Spleen (tissue), 13 donors: ENCODE measurements at places on chromosomes 2 and 18. TPM values are rescaled to one million over a fixed set of nuclear protein-coding genes. Genes with fewer than 3 reads are reported as not detected.

Gene MYO3B
- polyA plus RNA-seq, result 0.74 TPM

Gene CAVIN2
- polyA plus RNA-seq, result 78.9 TPM

Gene C2orf80
- not detected for polyA plus RNA-seq

Gene VWC2L
- polyA plus RNA-seq, result not detected

Gene MC5R
- not detected for polyA plus RNA-seq

Gene CCDC148
- 0.07 TPM for polyA plus RNA-seq

Gene CD207
- polyA plus RNA-seq, result 0.05 TPM

Gene EMILIN2
- 7.5 TPM for polyA plus RNA-seq

Gene TFCP2L1
- 1.8 TPM for polyA plus RNA-seq

Gene MAP2
- 0.38 TPM for polyA plus RNA-seq

Gene CCBE1
- 0.10 TPM for polyA plus RNA-seq

Gene LYG1
- polyA plus RNA-seq, result 5.3 TPM

Gene HOXD13
- not detected for polyA plus RNA-seq

Gene ALPI
- polyA plus RNA-seq, result not detected

Gene IL18R1
- 3.6 TPM for polyA plus RNA-seq

Gene PLEKHH2
- 0.91 TPM for polyA plus RNA-seq

Gene SCN2A
- polyA plus RNA-seq, result 0.15 TPM

Gene EPB41L3
- 8.0 TPM for polyA plus RNA-seq

Gene CAPN10
- 83.1 TPM for polyA plus RNA-seq

Gene KIAA2012
- not detected for polyA plus RNA-seq

Gene SCN7A
- polyA plus RNA-seq, result 0.15 TPM

Gene FSHR
- polyA plus RNA-seq, result not detected

Gene PROKR1
- not detected for polyA plus RNA-seq

Gene CCDC138
- 2.0 TPM for polyA plus RNA-seq

Gene TNS1
- polyA plus RNA-seq, result 8.6 TPM

Gene NEUROD1
- polyA plus RNA-seq, result not detected

Gene ANKRD62
- polyA plus RNA-seq, result not detected

Gene TTR
- 0.14 TPM for polyA plus RNA-seq

Gene FECH
- 4.7 TPM for polyA plus RNA-seq

Gene CROCC2
- polyA plus RNA-seq, result 0.74 TPM

Gene DLGAP1
- 0.11 TPM for polyA plus RNA-seq

Gene ERICH2
- 0.14 TPM for polyA plus RNA-seq

Gene KCNK3
- polyA plus RNA-seq, result 0.83 TPM

Gene KCNS3
- polyA plus RNA-seq, result 0.41 TPM

Gene WDPCP
- polyA plus RNA-seq, result 2.2 TPM

Gene MYL1
- not detected for polyA plus RNA-seq

Gene ACVR1C
- 0.09 TPM for polyA plus RNA-seq

Gene NGEF
- not detected for polyA plus RNA-seq

Gene GKN2
- polyA plus RNA-seq, result 0.26 TPM

Gene FABP1
- polyA plus RNA-seq, result 3.6 TPM

Gene MTIF2
- 22.4 TPM for polyA plus RNA-seq

Gene SRBD1
- 7.8 TPM for polyA plus RNA-seq

Gene NT5DC4
- polyA plus RNA-seq, result 0.72 TPM

Gene UGT1A10
- 0.03 TPM for polyA plus RNA-seq

Gene CNGA3
- not detected for polyA plus RNA-seq

Gene CYBRD1
- 21.3 TPM for polyA plus RNA-seq

Gene MARCHF4
- polyA plus RNA-seq, result not detected
